ENCODE measurements at places on chromosomes 3 and 15. TPM values are rescaled to one million over a fixed set of nuclear protein-coding genes. Genes with fewer than 3 reads are reported as not detected.
A peak's percentile ranks its signal among the peaks of the same experiment; 100 is the strongest.

DNA sequence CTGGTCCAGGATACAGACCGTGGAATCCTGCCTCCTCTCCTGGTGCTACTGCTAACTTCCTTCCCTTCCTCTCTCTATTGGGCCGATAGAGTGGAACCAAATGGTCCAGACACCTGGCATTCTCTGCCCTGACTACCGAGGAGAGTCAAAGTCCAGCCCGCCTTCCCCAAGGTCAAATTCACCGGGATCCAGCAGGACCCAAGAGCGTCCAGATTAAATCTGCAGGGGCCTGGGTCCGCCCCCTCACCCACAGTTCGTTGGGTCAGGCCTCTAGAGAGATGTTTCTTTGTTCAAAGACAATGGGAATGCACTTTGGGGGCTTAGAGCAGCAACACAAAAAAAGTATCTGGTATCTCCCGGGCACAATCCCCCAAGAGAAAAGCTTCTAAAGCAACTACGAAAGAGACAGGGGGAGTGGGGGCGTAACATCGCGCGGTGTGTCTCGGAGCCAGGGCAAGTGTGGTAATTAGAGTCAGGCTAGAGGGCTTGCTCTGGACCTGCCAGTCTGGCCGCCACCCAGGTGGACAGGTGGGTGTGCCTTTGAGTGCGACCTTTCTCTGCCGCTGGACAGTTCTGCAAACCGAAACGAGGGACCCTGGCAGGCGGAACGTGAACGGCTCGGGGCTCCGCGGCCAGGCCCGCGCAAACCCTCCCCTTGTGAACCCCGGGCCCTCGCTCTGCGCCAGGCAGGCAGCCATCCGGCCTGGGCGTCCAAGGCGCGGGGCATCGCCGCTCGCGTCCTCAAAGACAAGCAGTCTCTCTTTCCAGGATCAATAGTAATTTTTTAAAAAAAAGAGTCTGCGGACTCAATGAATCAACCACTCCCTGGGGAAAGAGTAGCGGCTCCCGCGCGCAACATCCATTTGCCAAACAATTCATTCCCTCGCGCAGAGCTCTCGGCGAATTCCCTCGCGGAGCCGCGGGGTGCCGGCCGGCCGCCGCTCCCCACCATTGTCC, 806 bp downstream of the KLHL25 start:
- DNase-seq: no peak

DNA sequence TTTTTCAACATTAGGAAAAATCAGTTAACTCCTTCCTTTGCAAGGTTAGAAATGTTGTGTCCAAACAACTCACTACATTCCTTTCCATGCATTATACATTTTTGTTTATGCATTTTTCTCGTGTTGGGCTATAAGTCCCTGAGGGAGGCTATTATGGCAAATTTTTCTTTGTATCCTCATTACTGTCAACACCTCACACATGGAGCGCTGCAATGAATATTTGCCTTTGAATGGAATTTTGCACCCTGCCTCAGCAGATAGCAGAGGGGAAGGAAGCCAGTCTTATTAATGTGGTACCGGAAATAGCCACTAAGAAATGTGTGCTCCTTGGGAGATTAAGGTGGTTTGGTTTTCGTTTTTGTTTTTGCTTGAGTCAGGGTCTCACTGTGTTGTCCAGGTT, 134.7 kb downstream of the THSD4 start:
- DNase-seq: no peak

DNA sequence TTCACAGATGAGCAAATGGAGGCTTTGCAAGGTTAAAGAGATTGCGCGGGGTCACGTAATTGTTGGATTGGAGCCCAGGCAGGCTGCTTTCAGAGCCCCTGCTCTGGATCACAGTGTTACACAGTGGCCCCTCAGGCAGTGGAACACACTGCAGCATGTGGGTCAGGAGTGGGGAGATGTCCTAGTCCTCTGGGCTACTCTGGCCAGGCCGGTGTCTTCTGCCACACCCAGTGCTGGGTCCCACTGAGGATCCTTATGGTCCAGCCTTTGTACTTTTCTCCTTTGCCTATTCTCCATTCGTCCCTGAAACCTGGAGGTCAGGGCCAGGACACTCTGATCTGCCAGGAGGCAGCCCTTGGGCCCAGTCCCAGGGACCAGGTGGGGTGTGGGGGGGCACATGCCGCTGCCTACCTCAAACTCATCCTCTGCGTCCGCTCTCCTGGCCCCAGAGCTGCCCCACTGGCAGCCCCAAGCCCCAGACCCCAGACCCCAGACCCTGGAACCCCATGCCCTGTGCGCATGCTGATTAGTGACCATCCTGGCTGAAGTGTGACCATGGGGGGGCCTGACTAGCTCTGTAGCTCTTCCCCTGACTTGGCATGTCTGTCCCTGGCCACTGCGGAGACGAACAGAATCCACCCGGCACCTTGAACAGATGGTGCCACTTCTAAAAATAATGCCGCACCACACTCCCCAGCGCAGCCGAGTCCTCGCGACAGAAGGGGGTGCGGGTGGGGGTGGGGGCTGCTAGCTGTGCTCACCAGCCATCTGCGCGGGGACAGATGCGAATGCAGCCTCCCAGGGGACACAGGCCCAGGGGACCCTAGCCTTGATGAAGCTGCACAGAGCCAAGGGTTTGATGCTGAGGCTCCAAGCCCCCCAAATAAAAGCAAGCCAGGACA, 41.6 kb downstream of the ATP2B2 start:
- no peak for DNase-seq

Gene EPHA6
- total RNA-seq: not detected

Gene TRANK1
- total RNA-seq: 5.6 TPM

DNA sequence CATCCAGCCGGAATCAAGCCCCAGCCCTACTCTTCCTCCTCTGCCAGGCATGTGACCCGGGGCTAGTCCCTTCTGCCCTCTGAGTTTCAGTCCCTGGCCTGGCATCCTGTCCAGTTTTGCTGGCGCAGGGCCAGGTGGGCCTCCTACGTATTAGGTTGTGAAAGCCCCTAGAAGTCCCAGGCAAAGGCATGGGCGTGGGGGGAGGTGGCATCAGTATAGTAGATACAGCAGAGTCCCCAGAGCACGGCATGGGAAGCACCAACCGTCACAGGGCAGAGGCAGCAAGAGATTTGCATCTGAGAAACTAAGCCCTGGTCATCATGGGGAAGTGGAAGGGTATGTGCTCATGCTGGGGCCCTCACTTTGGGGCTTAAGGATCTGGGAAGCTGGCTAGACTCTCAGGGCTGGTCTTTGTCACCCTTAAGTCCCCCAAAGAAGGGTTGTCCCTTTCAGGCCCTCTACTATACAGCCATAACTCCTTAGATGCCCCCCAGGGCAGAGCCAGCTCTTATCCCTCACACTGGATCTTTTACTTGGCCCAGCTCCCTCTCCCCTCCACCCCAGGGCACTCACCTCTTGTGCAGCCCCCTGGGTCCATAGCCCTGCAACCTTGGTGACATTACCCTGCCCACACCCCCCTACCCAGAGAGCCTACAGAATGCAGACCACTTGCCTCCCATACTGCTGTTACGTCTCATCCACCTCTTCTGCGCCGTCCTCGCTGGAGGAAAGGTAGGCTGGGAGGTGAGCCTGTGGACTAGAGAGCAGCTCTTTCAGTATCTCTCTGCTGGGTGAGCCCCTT, 11.3 kb downstream of the NBEAL2 start:
- DNase-seq: peak; percentile 39

DNA sequence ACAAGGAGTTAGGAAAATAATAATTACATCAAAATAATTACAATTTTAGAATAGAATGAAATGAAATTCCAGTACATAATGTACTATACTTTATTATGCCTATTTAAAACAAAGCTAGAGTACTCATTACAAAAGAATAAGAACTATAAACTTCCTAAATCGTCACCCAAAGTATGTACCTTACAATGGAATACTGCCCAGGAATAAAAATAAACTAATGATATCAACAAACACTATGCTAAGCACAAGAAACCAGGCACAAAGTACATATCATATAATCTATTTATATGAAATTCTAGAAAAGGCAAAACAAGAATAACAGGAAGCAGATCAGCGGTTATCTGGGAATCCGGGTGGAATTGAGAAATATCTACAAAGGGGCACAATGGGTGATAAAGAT, 84.7 kb downstream of the MYO9A start:
- DNase-seq: no peak

Gene C3orf20
- total RNA-seq: 0.36 TPM

DNA sequence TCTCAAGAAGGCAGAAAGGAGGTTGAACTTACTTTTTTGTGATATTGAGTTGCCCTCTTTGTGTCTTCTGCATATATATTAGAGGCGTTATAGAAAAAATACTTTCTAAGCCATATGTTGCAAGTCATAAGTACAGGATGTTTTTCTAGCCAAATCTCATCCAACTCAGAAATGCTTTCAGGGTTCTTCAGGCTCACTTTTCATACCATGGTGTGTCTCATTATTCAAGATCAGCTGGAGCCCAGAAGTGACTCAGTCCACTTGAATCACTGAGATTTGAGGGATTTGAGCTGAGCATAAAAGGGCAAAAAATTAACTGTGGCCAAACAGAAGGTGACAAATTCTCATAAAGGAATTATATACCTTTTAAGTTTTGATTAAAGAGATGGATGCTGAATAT, 157.3 kb downstream of the WNT5A start:
- no peak for DNase-seq

DNA sequence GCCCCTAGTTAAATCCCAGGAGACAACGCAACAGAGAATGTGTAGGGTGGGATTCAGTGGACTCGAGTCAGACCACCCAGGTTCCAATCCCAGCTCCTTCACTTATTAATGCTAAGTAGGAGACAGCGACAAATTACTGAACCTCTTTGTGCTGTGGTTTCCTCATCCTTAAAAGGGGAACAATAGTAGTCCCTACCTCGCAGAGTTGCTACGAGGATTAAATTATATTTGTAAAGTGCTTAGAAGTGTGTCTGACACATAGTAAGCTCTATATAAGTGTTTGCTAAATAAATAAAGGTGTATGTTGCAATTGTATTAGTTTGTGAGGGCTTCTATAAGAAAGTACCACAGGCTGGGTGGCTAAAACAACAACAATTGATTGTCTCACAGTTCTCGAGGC, 58.0 kb upstream of the PPARG start:
- no peak for DNase-seq

GRCh38 chr3:68345781-68346180, 586.6 kb downstream of the TAFA4 start:
- no peak for DNase-seq

- DNase-seq: no peak
Measured at GRCh38 chr15:69091654-69092053, 68.8 kb upstream of the GLCE start.

DNA sequence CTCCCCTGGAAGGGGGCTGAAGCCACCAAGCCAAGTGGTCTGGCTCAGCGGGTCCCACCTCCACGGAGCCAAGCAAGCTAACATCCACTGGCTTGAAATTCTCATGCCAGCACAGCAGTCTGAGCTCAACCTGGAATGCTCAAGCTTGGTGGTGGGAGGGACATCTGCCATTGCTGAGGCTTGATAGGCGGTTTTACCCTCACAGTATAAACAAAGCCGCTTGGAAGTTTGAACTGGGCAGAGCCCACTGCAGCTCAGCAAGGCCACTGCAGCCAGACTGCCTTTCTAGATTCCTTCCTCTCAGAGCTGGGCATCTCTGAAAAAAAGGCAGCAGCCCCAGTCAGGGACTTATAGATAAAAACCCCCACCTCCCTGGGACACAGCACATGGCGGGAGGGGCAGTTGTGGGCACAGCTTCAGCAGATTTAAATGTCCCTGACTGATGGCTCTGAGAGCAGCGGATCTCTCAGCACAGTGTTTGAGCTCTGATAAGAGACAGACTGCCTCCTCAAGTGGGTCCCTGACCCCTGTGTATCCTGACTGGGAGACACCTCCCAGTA, 23.2 kb upstream of the IGSF10 start:
- DNase-seq: no peak

Gene GPR176
- 0.87 TPM for total RNA-seq

DNA sequence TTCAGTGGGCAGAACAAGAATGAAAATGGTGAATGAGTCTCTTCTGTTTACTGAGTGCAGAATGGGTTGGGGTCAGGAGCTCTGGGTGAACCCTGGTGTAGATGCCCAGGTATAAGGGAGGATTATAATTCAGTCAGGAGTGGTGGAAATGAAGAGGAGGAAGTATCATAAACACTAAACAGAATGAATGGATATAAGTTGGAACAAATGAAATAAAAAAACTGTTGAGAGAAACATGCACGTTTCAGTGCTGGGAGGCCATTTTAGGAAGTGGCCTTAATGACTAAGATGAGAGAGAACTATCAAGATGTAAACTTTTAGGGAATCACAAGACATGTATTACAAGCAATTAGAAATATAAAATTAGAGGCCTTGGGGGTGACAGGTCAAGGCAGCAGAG, 32.8 kb upstream of the LEKR1 start:
- DNase-seq: no peak

DNA sequence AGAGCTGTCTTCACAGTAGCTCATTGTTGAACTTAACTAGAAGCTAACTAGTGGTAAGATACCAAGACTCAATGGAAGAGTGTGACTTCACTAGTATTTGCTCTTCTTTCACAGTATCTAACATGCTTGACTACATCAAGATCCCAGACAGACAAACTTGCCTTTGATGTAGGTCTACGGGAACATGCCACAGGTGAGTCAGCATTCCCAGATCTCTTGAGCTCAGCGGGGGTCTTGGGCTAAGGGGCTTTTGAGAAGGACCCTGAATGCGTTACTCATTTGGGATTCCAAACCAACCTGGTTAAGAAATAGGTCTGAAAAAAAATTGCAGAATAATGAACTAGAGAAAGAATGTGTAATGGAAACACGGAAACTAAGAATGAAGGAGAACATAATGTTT, 222.4 kb downstream of the RYR3 start:
- no peak for DNase-seq

DNA sequence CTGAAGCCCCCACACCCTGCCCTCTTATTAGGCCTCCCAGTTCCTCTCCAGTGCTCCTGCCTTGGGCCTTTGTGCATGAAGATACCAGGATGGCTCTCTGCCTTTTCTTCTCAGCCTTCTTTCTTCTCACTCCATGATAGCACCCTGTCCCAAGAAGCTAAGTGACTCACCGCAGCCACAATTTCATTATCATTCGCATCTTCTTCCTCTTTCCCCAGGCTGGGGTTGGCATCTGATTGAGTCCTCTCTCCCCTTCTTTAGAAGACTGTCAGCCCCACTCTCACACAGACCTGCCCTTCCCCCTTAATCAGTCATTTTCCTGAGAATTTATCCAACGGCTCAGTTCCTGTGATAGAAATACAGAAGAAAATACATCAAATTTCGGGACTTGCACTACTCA, 102.0 kb downstream of the STAC start:
- DNase-seq: no peak

Gene ZSCAN29
- 12.1 TPM for total RNA-seq

GRCh38 chr3:34683851-34684250, 885.4 kb downstream of the PDCD6IP start:
- peak; percentile 60 for DNase-seq

Gene SMCO1
- total RNA-seq: 52.9 TPM

- no peak for DNase-seq
Measured at GRCh38 chr3:49358884-49359225, 702 bp upstream of the GPX1 start.

All from heart right ventricle (tissue), 16 donors.